ENCODE measurements at places on chromosomes 7 and 10.

- no peak for DNase-seq
These were observed 174.8 kb downstream of the DKK1 start for GRCh38 chr10:52488606-52489485.

DNA sequence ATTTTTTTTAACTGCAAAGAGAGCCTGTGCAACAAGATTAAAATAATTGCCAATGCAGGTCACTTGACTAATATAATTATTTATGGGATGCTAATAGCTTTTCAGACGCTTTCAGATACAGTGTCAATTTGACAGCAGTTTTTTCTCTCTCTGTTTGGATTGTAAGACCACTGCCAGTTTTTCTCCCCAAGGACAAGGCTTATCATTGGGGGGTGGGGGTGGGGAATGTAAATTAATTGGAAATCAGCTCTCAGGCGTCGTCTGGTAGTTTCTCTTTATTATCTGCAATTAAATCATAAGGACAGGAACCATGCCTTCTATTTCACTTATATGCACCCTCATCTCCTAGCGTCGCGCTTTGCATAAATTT is 559 bp upstream of the LRGUK start:
- no peak for DNase-seq

DNA sequence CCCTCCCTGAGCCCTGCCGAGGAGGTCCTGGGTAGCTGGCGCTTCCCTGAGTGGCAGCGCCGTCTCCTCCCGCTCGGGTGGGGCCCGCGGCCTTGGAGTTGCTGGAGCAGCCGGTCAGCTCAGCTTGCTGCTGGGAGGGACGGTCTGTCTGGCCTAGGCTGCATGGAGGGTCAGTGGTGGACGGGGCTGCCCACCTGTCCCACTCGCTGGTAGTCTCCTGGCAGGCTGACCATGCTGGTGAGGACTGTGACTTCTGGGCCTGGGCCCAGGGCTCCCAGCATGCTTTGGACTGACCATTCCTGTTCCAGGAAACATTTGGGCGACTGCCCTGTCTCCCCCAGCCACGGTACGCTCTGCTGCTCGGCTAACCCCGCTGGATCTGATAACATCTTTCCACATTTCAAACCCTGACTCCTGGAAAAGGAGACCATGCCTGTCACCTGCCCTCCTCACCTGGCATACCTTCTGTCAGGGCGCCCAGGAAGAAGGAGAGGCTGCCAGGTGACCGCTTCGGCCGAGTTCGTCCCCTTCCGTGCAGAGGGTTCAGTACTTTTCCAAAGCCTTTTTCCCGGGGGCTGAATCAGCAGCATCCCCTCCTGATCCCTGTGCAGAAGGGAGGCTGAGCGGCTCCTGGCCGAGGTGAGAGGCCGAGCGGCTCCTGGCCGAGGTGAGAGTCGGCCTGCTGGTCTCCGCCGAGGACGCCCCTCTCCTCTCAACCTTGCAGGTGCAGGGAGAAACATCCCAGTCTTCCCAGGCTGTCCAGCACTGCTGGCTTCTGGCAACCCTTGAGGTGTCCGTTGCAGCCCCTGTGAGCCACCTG is 43.4 kb downstream of the FAM20C start:
- no peak for DNase-seq

DNA sequence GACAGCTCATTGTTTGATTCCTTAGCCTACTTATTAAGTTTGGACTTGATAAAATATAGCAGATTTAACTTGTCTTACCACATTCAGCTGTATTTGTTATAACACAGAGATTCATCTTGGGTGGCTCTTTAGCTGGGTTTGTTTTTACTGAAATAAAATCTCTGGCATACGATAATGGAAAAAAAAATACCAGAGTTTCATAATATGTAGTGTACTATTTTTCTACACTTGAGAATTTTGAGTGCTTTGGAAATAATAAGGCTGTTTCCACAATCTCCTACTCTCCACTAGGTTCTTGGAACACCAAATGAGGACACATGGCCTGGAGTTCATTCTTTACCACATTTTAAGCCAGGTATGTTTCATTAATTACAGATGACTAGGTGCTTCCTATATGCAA is 218.6 kb upstream of the FZD1 start:
- DNase-seq: no peak

- no peak for DNase-seq
These were observed 51.2 kb upstream of the TMEM248 start for GRCh38 chr7:66869660-66870450.

Data from stimulated activated CD4-positive, alpha-beta T cell treated with anti-CD3 and anti-CD28 coated beads, Interleukin-2, amount 100 ng/mL, for 48 hours (primary cell).